Left ventricle myocardium inferior (tissue), 1 donor: ENCODE measurements at places on chromosomes 1 and 21. TPM values are rescaled to one million over a fixed set of nuclear protein-coding genes. Genes with fewer than 3 reads are reported as not detected.

DNA sequence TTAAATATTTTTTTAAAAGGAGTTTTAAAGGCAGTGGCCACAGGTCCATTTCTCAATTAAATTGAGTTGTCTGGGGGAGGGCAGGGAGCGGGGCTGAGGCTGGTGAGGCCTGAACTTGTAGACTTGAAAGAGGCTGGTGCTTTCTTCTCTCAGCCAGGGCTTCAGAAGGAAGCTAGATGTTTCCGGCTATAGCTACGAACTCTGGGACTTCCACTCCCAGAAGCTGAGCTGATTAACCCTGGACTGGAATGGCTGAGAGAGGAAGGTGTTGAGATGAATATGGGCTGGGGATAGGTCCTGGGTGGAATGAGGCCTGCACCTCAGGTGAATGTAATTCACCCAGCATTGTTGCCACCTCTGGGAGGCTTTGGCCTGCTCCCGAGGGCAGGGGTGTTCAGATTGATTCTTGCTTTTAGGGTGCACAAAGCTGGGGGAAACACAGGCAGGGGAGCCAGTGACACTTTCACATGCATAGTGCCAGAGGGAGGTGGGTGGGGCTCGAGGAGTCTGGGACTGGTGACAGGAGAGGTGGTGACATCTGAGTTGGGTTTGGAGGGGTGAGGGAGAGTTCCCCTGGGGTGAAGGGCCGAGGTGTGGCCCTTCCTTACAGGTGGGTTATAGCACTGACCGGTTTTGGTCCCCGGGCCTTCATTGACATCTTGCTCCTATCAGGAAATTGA, 18.2 kb downstream of the LDLRAP1 start:
- no peak for DNase-seq

GRCh38 chr1:212601524-212601923, 7.0 kb upstream of the ATF3 start:
- DNase-seq, result no peak

Gene MROH7
- total RNA-seq, result 6.8 TPM

GRCh38 chr1:23589585-23589986, 30.3 kb upstream of the ID3 start:
- no peak for DNase-seq

DNA sequence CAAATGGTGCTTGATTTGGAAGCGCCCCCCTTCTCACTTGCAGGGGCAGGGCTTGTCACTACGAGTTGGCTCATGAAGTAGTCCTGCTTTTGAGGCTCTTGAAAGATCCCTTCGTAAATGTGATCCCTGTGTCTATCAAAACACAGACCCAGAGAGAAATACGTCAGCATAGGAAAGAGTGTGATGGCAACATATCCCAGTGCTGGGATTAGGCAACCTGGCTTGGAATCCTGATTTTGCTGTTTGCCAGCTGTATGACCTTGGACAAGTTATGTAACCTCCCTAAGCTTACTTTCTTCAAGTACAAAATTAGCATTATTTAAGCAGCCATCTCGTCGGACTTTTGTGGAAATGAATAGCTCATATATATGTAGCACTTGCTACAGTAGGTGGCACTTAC, 228.4 kb downstream of the ATG4C start:
- DNase-seq, result no peak

GRCh38 chr21:28922368-28922767, 70.3 kb downstream of the LTN1 start:
- no peak for DNase-seq

Gene TFF1
- total RNA-seq, result not detected

- no peak for DNase-seq
Observed at GRCh38 chr1:202998836-202999750, 8.1 kb upstream of the TMEM183A start.

- DNase-seq, result no peak
Observed at GRCh38 chr1:1421147-1421906, at the start of gene ANKRD65. Gene ANKRD65 (minus strand): TSS chr1:1421276. CDS start chr1:1421005, 271 bp downstream.

DNA sequence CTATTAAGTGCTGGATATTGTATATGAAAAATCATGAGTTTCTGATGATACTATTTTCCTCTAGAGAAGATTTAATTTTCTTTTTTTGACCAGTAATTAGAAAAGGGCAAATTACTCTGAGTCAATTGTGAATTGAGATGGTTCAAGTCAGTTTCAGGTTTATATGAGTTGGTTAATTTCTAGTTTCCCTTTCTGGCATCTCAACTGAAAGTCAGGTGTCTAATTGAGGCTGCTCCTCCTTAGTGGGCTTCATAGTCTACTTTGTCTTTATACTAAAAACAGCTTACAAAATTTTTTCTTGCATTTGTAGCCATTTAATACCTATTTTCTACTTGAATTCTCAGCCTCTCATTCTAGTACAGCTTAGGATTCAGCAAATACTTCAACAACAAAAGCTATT, 387.3 kb downstream of the RPS6KC1 start:
- DNase-seq, result no peak

DNA sequence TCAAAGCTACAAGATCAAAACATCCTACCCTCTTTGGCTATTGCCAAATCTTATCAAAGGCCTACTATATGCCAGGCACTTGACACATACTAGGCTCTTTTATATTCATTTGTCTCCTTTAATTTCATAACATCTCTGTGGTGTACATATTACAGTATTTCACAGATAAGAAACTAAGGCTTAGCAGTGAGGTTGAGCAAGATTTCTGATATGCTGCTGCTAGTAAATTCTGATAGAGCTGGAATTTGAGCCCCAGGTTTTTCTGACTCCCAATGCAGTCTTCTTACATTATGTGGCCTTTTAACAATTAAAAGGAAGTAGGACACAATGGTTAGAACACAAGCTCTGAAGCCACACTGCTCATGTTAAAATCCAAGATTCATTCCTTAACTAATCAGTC, 16.8 kb downstream of the CCDC185 start:
- no peak for DNase-seq

- peak; percentile 77 for DNase-seq
Observed at GRCh38 chr1:12591267-12591938, 26.6 kb downstream of the DHRS3 start.

- no peak for DNase-seq
Observed at GRCh38 chr1:192581131-192581927, 5.8 kb downstream of the RGS1 start.

Gene CCDC17
- total RNA-seq, result 1.2 TPM

Gene C1orf87
- not detected for total RNA-seq

Gene FAM177B
- total RNA-seq, result not detected

Gene WNT3A
- not detected for total RNA-seq

Gene TMEM125
- total RNA-seq, result not detected

DNA sequence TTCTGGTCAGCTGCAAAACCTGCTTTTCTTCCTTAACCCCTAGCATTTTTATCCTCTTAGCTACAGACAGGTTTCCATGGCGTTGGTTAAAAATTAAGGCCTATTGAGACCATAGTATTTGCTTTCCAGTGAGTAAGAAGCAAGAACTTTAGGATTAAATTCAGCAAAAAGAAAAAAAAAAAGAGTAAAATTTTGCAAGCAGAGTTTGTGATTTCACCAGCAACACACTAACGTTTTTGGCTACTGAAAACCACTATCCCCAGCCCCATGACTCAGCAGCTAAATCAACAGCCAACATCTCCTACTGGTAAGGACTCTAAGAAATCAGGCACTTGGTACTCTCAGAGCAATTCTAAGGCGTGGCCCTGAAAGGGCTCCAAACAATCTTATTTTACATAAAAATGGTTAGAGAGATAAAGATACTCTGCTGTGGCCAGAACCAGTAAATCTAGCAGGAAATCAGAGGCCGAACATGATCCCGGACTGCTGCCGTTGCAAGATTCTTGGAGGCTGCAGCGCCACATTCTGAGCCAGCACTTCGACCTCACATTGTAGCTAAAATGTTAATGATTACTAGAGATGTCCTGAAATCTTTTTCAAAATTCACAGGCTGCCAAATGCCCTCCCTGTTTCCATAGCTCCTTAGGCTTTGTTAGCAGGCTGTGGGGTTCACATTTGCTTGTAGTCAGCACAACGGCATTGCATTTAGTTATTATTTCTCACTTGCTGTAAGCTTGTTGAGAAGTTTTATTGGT, 1.6 kb upstream of the ENO1 start:
- no peak for DNase-seq

Gene INSRR
- total RNA-seq, result 0.41 TPM

Gene OR2L3
- total RNA-seq, result not detected

Gene ADCY10
- 0.22 TPM for total RNA-seq

Gene BCAR3
- total RNA-seq, result 23.5 TPM

Gene NFIA
- total RNA-seq, result 90.2 TPM

Gene NLRP3
- total RNA-seq, result 0.66 TPM

- DNase-seq, result no peak
Observed at GRCh38 chr1:160755911-160756848, 17.1 kb downstream of the SLAMF7 start.

- DNase-seq, result no peak
Observed at GRCh38 chr1:196317535-196318522, 290.4 kb downstream of the KCNT2 start.

Gene ARHGEF10L
- total RNA-seq, result 59.1 TPM

Gene YARS1
- total RNA-seq, result 35.5 TPM

- no peak for DNase-seq
Observed at GRCh38 chr1:21349693-21350092, 59.4 kb upstream of the ECE1 start.

Gene OPTC
- not detected for total RNA-seq

GRCh38 chr1:91803847-91804545, 82.0 kb downstream of the TGFBR3 start:
- DNase-seq, result no peak

GRCh38 chr1:203680765-203681164, 54.1 kb downstream of the ATP2B4 start:
- no peak for DNase-seq

GRCh38 chr1:92105546-92106081, 25.5 kb downstream of the BTBD8 start:
- DNase-seq, result no peak

GRCh38 chr1:101187297-101187696, 49.5 kb upstream of the S1PR1 start:
- DNase-seq, result no peak

Gene PRKAA2
- total RNA-seq, result 112 TPM

DNA sequence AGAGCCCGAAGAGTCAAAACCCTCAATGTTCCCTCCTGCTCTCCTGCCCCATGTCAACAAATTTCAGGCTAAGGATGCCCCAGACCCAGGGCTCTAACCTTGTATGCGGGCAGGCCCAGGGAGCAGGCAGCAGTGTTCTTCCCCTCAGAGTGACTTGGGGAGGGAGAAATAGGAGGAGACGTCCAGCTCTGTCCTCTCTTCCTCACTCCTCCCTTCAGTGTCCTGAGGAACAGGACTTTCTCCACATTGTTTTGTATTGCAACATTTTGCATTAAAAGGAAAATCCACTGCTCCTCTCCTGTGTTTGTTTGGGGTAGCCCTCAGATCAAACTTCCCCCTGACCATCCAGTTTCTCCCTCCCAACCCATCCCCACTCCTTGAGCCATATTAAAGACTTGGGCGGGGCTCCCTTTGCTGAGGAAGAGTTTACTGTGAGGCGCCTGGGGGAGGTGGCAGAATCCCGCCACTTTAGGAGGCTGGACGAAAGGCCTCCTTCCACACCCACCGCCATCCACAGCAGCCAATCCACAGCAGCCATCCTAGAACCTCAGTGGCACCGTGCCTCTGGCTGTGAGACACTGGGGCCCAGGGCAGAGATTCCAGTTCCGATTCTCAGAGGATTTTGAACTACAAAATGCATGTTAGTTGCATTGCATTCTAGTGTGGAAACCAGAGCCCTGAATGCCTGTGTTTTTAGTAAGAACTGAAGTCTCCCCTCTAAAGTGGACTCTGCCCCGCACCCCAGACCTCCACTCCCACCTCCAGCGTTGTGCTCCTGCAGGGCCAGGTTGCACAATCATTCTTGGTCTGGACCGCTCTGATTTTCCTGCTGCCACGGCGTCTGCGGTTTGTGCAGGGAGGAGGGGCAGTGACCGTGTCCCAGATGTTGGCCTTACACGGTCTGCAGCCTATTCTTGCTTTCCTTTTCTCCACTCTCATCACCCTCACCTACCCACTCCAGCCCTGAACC, 3.0 kb downstream of the OLFML3 start:
- peak; percentile 67 for DNase-seq

Gene KRTAP13-2
- total RNA-seq, result not detected

DNA sequence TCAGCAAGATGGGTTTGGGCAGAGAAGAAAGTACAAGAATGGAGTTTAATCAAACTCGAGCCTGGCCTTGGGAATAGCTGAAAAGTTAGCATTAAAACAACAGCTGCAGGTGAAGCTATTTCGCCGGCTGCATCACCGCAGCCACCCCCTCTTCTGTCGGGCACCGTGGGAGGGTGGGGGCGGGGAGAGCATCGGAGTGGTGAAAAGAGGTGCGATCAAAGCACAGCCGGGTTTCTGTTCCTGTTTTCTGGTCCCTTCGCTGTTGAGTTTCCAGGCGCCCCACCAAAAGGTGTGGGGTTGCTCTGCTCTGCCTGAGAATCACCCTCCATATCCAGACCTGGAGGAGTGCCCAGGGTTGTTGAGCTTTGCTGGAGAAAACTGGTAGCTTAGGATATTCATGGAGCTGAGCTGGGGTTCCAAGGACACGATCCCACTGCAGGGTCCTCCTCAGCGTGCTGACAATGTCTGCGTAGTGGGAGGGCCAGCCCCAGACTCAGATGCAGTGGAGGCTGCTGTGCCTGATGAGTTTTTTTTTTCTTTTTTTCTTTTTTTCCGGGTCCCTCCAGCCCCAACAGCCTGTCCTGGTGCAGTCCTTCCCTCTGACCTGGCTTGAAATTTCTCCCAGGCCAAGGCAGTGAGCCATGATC, 127.5 kb upstream of the C1orf174 start:
- DNase-seq, result no peak

Gene NPPA
- 1,100 TPM for total RNA-seq

GRCh38 chr1:165365341-165365740, 8.8 kb upstream of the LMX1A start:
- no peak for DNase-seq

Gene FCAMR
- not detected for total RNA-seq

Gene HPDL
- not detected for total RNA-seq

Gene FCER1G
- 22.0 TPM for total RNA-seq

DNA sequence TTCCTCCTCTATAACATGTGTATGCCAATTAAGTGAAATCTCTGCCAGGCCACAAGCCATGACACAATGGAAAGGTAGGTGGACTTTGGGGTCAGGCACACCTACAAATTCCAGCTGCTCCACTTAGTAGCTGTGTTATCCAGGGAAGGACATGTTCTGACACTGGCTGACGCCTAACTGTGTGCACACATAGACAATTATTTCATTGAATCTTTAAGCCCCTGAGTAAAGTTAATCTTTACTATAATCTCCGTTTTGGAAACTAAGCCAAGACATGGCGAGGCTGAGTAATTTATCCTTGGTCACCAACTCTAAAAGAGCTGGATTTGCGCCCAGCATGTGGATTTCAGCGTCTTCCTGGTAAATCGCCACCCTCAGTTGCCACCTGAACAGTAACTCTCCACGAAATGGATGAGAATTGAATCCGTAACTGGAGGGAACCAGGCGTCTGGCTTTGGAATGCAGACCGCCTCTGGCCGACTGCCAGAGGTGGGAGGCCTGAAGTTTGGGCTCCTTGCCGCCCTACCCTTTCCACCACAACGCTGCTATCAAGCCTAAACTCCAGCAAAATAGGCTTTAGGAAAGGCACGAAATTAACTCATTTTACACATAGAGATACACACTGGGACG, 888 bp upstream of the SNRPE start:
- no peak for DNase-seq
